ENCODE measurements at places on chromosomes 1 and 21. TPM values are rescaled to one million over a fixed set of nuclear protein-coding genes. Genes with fewer than 3 reads are reported as not detected.

DNA sequence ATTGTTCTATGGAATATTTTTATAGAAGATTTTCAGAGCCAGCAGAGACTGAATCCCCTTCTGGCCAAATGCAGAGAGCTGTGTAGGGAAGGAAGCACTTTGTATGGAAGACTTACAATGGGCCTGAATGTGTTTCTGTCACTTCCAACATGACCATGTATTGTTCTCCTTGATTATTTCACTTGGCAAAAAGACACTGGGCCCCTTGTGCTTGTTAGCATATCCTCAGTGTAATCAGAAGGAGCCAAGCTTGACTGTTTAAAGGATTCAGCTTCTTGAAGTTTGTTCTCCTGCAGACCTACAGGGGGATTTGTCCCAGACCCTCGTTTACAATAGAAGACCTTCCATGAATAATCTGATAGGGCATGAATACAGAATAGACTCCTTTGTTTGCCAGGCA lies 48.1 kb upstream of the UBE2U start:
- no peak overlapping the region for H3K27ac ChIP-seq
- no peaks in the 10 kb centered on the region for H3K27me3 ChIP-seq
- H3K4me3 ChIP-seq: no peak overlapping the region
- no peak for DNase-seq
- no peaks in the 10 kb centered on the region for H3K36me3 ChIP-seq
- H3K4me1 ChIP-seq: no peaks in the 10 kb centered on the region

ITLN1 gene
- 8.6 TPM for total RNA-seq

- H3K36me3 ChIP-seq: no peaks in the 10 kb centered on the region
- peaks cover 27% of the 10 kb centered on the region for H3K4me1 ChIP-seq
- no peaks in the 10 kb centered on the region for H3K27me3 ChIP-seq
- no peak overlapping the region for H3K4me3 ChIP-seq
These were observed 2.2 kb downstream of the CACNA1E start for GRCh38 chr1:181485287-181486097.

SERPINC1 gene
- total RNA-seq: not detected

GNAT2 gene
- total RNA-seq: not detected

DNA sequence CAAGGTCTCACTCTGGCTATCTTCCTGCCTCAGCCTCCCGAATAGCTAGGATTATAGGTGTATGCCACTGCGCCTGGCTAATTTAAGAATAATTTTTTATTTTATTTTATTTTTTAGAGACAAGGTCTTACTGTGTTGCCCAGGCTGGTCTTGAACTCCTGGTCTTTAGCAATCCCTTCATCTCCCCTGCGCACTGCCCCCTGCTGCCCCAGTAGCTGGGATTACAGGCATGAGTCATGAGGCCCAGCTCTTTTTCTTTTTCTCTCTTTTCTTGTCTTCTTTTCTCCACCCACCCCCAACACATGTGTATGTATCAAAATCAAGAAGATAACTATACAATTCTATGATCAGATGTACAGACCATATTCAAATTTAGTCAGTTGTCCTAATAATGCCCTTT lies 87.2 kb downstream of the PEX14 start:
- H3K4me1 ChIP-seq: no peaks in the 10 kb centered on the region
- no peak overlapping the region for H3K4me3 ChIP-seq
- H3K27ac ChIP-seq: no peak overlapping the region
- H3K36me3 ChIP-seq: no peaks in the 10 kb centered on the region
